Activated T-helper 1 cell treated with anti-CD3 and anti-CD28 coated beads, Interleukin-12 subunit alpha, Interleukin-12 subunit beta, Interleukin-2, Interleukin-4 antibody, amounts not matched to agents 30 ng/mL and 10 ng/mL and 1 ng/mL, durations not matched to agents 14 hours and 24 hours and 36 hours (primary cell): ENCODE measurements at places on chromosomes 2 and 18. TPM values are rescaled to one million over a fixed set of nuclear protein-coding genes. Genes with fewer than 3 reads are reported as not detected.

DNA sequence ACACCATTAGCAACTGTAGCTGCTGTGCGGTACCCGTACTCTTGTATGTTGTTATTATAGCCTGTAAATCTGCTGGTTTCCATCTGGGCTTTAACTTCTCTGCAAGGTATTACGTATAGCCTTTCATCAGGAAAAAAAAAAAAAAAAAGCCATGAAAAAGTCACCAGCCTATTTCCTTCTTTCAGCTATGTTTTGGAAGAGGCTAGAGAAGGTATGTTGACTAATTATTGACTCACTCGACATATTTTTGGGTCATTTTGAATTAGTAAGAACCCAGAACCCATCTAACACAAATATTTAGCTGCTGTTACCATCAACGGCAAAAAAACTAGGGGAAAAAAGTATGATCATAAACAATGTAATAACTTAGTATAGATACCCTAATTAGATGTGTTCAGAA lies 1395.6 kb downstream of the SUCLG1 start:
- no peak for DNase-seq
- H3K4me1 ChIP-seq: no peaks in the 10 kb centered on the region
- H3K36me3 ChIP-seq: no peaks in the 10 kb centered on the region
- H3K4me3 ChIP-seq: no peak overlapping the region
- no peak overlapping the region for H3K27ac ChIP-seq
- H3K27me3 ChIP-seq: no peaks in the 10 kb centered on the region

GRCh38 chr2:205680067-205680466 lies 2.2 kb upstream of the NRP2 start:
- peak overlapping the region; percentile 22 for H3K27ac ChIP-seq
- peak; percentile 44 for DNase-seq
- peak overlapping the region; percentile 43 for H3K4me3 ChIP-seq
- peaks cover 11% of the 10 kb centered on the region for H3K36me3 ChIP-seq

- no peak for DNase-seq
- H3K27me3 ChIP-seq: peaks cover 15% of the 10 kb centered on the region
- H3K4me1 ChIP-seq: no peaks in the 10 kb centered on the region
- no peak overlapping the region for H3K4me3 ChIP-seq
- no peak overlapping the region for H3K27ac ChIP-seq
These were observed 37.1 kb upstream of the ZCCHC2 start for GRCh38 chr18:62485684-62486083.

- DNase-seq: no peak
- H3K27ac ChIP-seq: no peak overlapping the region
- no peaks in the 10 kb centered on the region for H3K27me3 ChIP-seq
These were observed 716.7 kb downstream of the DCDC2C start for GRCh38 chr2:4420032-4420431.

GRCh38 chr2:54803783-54804751 lies 80.6 kb downstream of the EML6 start:
- H3K4me1 ChIP-seq: peaks cover 4% of the 10 kb centered on the region

The CTAGE1 gene
- total RNA-seq: not detected in 2 replicates

The HOXD4 gene
- not detected in 2 replicates for total RNA-seq
